Neuronal stem cell (in vitro differentiated cells): ENCODE measurements at places on chromosomes 3 and 15.
A peak's percentile ranks its signal among the peaks of the same experiment; 100 is the strongest.

DNA sequence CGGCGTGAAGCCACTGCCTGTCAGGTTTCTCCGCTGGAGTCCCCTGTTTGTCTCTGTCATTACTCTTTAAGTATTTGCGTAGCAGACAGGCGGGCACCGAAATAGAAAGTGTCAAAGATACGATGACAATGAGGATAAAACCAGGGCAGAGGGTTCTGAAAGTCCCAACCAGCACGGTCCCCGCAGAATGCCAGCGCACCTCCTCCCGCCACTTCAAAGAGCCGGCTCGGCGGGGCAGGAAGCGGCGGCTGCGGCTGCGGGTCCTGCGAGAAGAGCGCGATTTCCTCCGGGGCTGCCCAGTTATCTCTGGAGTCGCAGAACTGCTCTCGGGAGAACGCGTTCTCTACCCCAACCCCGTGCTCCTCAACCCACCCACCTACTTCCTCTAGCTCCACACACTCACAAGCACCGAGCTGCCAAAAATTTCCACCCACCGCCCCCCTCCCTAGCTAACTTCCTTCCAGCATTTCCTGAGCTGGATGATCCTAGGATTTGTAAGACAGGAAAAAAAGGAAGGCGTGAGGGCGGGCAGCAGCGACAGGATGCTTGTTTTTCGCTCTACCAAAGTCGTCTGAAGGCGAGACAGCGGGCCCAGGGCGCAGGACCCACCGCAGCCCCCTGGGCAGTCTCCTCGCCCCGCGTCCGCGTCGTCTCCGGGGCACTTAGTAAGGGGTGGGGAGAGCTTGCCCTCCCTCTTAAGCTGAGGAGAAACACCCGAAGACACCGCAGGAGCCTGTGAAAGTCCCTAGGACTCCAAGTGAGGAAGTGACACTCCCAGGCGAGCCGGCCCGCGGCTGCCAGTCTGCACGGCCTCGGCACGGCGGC lies at the start of gene ARHGAP31:
TSS of gene ARHGAP31 (plus strand) at position 513 of the 825 bp plus-strand sequence. CDS start 522 bp downstream, outside the sequence.
- peak; percentile 39 for DNase-seq

- no peak for DNase-seq
These were observed 16.6 kb upstream of the RAP2B start for GRCh38 chr3:153145454-153145853.

DNA sequence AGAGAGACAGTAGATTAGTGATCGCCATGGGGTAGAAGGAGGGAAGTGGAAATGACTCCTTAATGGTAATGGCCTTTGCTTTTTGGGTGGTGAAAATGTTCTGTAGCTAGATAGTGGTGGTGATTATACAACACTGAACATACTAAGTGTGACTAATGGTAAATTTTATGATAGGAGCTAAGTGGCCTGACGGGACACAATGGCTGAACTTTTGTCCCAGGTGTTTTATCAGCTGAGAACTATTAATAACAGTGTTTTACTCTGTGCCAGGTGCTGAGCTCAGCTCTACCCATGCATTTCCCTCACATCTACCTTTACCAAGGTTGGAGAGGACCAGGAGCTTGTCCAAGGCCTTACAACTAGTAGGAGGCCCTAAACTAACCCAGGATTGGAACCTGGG lies 66.8 kb downstream of the TRIM71 start:
- DNase-seq: no peak

DNA sequence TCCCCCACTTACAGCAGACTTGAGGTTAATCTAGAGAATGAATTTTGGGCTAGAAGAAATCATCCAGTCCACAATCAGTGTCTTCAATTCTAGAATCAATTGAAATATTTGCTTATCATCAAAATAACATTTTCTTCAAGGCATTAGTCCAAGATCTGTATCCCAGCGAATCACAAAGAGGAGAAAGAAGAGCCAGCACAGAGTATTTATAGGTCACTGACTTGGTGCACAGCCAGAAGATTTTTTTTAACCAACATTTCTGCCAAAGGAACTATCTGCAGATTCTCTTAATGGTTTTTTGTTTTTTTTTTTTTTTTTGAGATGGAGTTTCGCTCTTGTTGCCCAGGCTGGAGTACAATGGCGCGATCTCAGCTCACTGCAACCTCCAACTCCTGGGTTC lies 178.2 kb downstream of the TNIK start:
- DNase-seq: no peak

- DNase-seq: no peak
These were observed 31.8 kb downstream of the PCOLCE2 start for GRCh38 chr3:142857056-142857455.

- DNase-seq: no peak
These were observed 211.3 kb upstream of the FEZF2 start for GRCh38 chr3:62584636-62585035.

- no peak for DNase-seq
These were observed 42.5 kb upstream of the NPAP1 start for GRCh38 chr15:24633082-24633481.

GRCh38 chr15:22919171-22919570 lies 61.0 kb downstream of the CYFIP1 start:
- no peak for DNase-seq

GRCh38 chr3:47605652-47606051 lies 27.0 kb upstream of the CSPG5 start:
- no peak for DNase-seq

DNA sequence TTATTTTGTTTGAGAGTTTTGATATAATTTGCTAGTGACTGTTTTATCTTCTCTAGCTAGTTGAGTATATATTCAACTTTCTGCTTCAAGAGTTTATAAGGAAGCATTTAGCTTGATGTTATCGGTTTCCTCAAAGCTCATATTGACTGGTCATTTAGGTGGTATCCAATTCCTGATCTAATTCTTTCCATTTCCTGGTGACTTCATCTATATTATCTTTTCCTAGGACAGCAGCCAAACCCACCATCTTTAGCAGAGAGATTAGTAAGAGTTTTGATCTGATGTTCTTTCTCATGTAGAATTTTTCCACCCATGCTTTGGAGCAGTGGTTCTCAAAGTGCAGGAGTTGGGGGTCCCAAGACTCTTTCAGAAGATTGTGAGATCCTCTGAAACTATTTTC lies 148.6 kb upstream of the STT3B start:
- DNase-seq: no peak

- no peak for DNase-seq
These were observed 146.1 kb upstream of the SLC24A5 start for GRCh38 chr15:47974724-47975123.

- DNase-seq: no peak
These were observed 56.1 kb downstream of the FAM174B start for GRCh38 chr15:92599394-92599970.

DNA sequence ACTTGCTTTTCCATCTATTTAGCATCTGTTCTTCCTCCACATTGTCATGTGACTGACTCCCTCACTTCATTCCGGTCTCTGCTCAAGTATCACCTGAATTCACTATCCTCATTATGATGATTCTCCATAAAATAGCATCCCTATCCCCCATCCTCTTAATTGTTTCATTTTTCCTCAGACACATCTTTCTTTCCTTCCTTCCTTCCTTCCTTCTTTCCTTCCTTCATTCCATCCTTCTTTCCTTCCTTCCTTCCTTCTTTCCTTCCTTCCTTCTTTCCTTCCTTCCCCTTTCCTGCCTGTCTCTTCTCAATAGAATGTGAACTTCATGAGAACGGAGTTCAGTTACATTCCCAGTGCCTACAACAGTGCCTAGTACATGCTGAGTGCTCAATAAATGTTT lies 32.6 kb upstream of the MTHFS start:
- DNase-seq: no peak
